Endothelial cell of umbilical vein (primary cell): ENCODE measurements at places on chromosomes 1 and 21.

DNA sequence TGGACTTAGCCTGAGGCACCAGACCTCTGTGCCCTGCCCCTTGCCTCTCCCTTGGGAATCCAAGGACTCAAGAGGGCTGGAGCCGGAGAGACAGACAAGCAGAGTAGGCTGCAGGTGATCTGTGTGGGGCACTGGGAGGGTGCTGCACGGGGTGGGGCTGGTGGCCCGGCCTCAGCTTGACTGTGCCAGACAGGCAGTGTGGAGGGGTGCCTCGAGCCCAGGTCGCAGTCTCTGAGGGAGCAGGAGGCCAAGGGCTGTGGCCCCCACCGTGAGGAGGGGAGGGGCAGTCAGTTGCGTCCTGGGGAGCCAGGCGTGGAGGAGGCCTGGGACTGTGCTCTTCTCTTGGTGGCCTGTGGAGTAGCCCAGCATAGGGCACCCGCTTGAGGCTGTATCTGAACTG lies 4.0 kb downstream of the GABRD start:
- no peak for DNase-seq

DNA sequence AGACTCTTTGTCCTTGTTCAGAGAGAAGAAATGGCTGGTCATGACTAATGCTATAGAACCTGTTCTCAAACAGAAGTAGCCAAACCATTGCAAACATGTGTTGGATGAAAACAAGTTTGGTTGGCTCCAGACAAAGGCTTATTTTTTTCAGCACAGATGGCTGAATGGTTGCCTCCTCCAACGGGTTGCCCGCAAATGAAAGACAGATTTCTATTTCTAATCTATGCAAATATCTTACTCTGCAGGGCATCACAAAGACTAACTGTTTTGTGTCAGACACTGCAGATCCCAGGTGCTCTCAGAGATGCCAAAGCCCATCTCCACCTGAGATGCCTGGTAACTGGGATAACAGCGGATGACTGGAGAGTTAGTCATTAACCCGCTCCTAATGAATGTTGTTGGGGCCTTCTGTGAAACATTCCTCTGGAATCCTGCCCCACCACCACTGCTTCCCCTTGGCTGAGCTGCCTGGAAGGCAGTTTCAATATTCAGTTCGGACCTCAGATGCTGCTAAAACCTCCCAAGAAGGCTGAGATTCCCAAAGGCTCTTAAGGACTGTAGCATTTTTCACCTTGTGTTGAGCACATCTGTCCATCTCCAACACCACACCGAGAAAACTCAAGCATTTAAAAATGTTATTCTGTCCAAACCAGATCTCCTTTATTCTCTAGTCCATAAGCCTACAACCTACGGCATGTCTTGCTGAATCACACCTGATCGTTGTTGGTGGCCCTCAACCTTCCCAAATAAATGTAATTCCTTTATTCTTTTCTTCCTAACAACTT lies 104.4 kb downstream of the PTPN14 start:
- DNase-seq, result peak; percentile 88

DNA sequence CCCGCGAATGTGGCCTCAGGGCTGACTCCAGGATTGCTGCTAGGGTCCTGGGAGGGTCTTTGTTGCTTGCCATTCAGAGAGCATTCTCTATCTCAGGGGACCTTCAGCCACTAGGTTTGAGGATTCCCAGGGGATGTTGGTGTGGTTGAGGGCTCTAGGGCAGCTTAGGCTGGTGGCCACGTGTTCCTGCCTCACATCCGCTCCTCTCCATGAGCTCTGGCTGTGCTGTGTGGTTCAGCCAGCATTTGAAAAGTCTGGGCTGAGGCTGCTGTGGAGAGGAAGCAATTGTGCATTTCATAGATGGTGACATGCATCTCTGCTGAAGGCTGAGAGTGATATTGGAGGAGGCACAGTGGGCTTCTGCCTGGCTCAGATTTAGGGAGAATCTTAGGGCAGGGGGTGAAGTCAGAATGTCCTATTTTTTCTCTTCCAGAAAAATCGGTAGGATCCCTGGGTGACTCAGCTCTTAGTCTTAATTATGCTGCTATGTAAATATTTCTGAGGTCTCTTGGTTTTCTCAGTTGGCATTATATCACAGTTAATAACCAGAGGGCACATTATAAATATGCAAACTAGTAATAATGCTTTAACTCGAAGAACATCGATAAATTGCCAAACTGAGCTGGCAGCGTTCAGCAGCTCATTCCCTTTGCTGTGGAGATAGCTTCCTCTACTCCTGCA lies 182.3 kb downstream of the CAMTA1 start:
- no peak for DNase-seq

GRCh38 chr21:31921079-31921478 lies 48.3 kb downstream of the HUNK start:
- DNase-seq, result no peak

DNA sequence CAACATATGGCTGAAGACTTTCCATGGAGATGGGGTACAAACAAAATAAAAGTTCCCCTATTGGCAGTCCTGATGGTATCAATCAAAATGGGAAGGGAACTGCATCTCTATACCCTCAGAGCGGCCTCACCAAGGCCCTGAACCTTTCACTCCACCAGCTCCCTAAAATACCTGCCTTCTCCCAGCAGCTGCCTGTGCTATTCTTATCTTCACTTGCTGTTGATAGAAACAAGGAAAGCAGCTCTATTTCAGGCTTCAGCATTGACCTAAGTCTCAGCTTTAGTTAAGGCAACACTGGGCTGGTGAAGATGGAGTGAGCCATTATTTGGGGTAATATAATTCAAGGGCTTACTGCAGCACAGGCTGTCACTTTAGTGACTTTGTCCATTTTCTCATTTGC lies 21.7 kb upstream of the PIGC start:
- DNase-seq, result no peak

DNA sequence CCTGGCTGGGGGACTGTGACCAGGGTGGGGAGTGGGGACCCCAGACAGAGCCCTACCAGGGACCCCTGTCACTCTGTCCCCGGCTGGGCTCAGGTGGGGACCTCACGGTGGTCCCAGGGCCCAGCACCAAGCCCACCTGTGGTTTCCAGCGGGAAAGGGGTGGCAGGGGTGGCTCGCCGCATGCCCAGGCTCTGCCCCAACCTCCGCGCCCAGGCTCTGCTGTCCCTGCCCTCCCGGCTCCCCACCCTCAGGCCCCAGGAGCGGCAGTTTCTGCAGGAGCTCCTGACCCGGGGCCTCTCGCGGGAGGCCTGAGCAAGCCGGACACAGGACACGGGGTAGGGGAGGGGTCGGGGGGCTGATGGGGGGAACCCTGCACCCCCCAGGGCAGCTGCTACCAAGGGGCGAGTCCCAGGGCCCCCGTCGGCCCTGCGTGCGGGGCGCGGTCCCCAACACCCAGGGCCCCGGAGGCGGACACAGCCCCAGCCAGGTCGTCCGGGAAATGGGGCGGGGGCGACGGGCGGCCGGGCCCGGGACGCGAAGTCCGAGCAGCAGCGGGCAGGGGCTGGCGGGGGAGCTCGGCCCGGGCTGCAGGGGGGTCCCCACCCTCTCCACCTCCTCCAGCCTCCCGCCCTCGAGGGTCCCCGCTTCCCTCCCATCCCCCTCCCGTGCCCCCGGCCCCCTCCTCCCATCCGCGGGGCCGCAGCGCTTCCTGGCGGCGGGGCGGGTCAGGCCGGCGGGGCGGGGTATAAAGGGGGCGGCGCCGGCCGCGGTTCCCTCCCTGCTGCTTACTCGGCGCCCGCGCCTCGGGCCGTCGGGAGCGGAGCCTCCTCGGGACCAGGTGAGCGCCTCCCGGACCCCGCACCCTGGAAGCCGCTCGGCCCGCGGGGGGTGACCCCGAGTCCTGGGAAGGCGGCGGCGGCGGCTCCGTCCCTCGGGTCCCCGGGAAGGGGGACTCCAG lies at the start of gene COL6A2:
Gene COL6A2 (plus strand): TSS at position 777 of the 958 bp plus-strand sequence.
- no peak for DNase-seq

GRCh38 chr1:43382027-43382779 lies 7.4 kb downstream of the MED8 start:
- no peak for DNase-seq

DNA sequence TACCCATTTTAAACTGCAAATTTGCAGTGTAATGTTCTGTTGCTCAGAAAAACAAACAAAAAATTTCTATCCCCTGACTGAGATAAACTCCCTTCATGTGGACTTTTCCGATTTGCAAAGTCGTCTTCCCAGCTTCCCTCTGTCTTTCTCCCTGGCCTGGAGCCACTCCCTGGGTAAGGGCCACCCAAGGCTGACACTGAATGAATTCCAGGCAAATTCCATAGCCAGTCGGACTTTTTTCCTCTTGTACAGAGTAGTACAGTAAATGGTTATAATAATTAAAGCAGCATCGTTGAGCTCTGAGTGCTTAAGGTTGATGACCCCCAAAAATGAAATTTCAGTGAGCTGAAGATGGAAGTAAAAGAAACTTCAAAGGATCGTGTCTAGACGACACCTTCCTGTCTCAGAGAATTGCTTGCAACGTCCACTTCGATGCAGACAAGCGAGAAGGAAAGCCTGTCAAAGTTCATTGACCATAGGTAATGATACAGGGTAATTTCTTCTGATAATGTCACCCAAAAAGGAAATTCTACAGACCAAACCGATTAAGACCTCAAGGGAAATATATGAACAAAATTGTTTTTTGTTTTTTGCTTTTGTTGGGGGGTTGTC lies 33.6 kb upstream of the LHX8 start:
- no peak for DNase-seq

- no peak for DNase-seq
These were observed 1.1 kb upstream of the KPNA6 start for GRCh38 chr1:32106663-32107275.

- DNase-seq, result no peak
These were observed 17.5 kb downstream of the NEK7 start for GRCh38 chr1:198174297-198174696.

GRCh38 chr1:234139966-234140365 lies 233.3 kb upstream of the COA6 start:
- DNase-seq, result peak; percentile 16

GRCh38 chr21:45433301-45433700 lies 28.3 kb downstream of the COL18A1 start:
- DNase-seq, result no peak

- DNase-seq, result peak; percentile 21
These were observed 1.3 kb upstream of the MPC2 start for GRCh38 chr1:167938080-167938636.

GRCh38 chr1:63675420-63675931 lies 82.3 kb downstream of the PGM1 start:
- DNase-seq, result no peak
